Spinal cord (tissue), 10 donors: ENCODE measurements at places on chromosomes 11 and 22.

DNA sequence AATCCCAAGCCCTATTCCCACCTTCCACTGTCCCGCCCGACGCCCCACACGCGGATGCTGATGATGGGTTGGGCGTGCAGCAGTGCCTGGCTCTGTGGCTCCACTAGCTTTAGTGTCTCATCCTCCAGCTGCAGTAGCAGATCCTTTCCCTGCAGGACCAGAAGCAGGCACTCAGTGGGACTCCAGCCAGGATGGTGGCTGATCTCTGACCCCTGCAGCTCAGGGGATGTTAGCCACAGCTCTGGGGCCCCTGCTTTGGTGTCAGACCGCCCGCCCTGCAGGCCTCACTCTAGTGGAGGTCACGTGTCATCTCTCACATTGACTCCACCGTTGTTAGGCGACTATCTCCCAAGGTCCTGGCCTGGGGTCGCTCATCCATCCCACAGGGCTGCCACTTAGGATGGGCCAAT, 11.8 kb downstream of the SMPD1 start:
- no peak for DNase-seq

DNA sequence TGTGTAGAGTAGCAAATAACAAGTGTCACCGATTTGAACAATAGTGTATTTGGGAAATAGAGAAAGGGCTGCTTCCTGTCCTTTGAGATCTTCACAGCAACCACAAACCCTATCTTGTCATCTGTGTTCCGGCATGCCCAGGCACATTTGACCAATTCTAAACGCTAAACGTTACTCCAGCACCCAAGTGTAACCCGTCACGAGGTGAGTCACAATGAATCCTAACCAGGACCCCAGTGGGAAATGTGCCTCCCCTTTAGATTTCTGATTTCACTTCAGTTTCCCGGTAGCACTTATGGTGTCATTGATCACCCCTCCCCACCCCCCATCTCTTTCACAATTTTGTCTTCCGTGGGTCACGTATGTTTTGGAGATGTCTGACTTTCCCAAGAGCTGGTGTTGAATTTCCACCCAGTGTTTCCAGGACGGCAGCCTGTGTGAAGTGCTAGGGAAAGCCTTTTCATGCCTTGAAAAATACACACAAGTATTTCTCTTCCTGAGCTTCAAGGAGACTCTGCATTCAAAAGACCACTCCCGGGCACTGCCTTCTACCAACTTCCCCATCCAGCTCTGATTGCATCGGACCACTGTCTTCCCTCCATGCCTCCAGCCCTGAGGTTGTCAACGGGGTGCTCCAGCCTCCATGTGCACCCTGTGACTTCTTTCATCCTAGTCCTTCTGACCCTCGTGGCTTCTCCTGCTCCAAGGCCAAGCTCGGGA, 10.5 kb upstream of the C11orf24 start:
- no peak for DNase-seq

DNA sequence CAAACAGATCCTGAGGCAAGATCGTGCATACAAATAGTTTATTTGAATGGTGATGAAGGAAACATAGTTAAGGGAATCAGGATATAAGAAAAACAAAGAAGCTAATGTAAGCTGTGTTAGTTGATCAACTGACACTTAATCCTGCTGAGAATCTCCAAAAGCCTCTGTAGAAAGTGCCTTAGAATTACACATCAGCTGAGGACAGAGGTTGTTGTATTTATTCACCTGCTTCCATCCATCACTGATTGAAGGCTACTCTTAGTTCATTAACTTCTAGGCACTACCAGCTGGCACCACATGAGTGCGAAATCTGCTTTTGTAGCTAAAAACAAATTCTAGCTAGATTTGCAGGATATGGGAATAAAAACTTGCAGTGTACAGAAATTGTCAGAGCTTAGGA, 1082.0 kb upstream of the CNTN5 start:
- no peak for DNase-seq

DNA sequence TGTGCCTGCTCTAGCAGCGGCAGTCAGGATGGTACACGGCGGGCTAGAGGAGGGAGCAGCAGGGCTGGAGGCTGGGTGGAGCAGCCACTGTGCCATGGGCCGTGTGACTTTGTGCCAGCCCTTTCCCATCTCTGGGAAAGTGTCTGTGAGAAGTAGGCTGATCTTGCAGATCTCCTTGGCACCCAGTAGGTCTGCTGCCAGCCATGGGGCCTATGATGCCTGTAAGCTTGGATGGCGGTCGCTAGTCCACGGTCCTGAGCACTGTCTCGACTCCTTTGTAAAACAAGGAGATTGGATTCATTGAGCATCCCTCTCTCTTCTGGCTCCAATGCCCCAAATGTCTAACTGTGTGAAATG, 22.6 kb downstream of the AMPD3 start:
- DNase-seq = no peak

GRCh38 chr22:38205261-38206128, 3.7 kb downstream of the MAFF start:
- no peak for DNase-seq

DNA sequence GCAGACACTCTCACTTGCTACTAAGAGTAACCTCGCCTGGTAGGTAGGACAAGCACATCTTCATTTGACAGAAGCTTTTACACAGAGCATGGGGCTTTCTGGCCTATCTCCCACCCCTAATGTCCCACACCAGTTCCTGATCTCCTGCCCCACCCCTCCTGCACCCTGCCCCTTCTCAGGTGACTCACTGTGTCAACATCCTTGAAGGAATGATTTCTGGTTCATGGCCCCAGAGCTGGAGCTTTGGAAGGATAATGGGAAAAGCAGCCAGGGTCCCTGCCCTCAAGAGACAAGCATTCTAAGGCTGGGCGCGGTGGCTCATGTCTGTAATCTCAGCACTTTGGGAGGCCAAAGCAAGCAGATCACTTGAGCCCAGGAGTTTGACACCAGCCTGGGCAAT, 47.2 kb downstream of the LRFN4 start:
- no peak for DNase-seq

GRCh38 chr11:112610996-112611750, 350.0 kb upstream of the NCAM1 start:
- peak; percentile 62 for DNase-seq

GRCh38 chr11:69293087-69293486, 868 bp upstream of the MYEOV start:
- DNase-seq = no peak

DNA sequence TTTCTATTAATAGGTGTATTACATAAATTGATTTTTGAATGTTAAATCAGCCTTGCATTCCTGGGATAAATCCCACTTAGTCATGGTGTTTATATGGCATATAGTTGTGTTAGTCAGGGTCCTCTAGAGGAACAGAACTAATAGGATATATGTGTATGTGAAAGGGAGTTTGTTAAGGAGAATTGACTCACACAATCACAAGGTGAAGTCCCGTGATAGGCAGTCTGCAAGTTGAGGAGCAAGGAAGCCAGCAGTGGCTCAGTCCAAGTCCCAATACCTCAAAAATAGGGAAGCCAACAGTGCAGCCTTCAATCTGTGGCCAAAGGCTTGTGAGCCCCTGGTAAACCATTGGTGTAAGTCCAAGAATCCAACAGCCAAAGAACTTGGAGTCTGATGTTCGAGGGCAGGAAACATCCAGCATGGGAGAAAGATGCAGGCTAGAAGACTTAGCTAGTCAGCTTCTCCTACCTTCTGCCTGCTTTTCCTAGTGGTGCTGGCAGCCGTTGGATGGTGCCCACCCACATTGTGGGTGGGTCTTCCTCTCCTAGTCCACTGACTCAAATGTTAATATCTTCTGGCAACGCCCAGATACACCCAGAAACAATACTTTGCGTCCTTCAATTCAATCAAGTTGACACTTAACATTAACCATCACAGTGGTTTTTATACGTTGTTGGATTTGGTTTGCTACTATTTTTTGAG, 12.9 kb downstream of the SFI1 start:
- no peak for DNase-seq

DNA sequence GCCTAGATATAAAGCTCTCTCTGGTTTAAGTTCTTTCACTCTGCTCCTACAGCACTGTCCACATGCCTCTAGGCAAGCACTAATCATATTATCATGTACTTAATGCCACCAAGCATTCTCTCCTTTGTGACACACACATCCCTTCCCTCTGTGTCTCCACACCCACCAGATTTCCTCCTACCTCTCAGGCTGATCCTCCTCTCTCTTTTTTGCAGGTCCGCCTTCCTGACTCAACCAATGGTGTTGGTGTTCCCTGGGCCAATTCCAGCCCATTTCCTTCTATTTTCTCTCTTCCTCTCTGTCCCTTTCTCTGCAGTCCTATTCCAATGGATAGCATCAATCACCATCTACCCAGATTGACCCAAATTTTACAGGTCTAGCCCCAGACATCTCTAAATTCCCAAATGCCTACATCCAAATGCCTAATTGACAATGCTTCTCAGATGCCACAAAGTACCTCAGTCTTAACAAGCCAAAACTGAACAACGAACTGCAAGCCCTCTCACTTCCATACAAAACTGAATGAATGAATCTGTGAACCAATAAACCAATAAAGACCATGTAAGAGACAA, 504 bp upstream of the ZNF215 start:
- no peak for DNase-seq

DNA sequence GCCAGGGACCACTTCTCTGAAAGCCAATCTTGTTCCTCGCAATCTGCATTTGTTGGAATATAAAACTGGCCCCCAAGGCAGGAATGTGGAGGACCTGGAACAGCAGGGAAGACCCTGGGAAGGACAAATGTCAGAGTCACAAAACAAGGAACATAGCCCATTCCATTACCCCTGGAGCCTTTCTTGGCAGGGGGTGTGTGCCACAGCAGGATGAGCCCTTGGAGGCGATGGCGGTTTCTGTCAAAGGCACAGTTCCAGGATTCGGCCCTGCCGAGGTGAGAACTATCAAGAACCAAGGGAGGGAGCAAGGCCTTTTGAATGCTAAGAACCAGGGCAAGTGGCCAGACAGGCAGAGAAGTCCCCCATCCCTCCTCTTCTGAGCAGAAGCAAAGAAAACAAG, 204.3 kb downstream of the TRIM29 start:
- DNase-seq = no peak

- no peak for DNase-seq
Observed at GRCh38 chr11:119210050-119210449, 3.9 kb downstream of the CBL start.

- DNase-seq = no peak
Observed at GRCh38 chr22:41534219-41534618, 10.1 kb downstream of the POLR3H start.

DNA sequence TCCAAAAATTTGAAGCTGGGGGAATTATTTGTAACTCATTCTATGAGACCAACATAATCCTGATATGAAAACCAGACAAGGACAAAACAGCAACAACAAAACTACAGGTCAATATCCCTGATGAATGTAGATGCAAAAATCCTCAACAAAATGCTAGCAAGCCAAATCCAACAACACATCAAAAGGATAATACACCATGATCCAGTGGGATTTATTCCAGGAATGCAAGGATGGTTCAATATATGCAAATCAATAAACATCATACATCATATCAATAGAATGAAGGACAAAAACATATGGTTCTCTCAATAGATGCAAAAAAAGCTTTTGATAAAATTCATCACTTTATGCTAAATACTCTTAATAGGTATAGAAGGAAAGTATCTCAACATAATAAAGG, 19.4 kb upstream of the USP2 start:
- no peak for DNase-seq
